ENCODE measurements at places on chromosomes 6 and 20.

DNA sequence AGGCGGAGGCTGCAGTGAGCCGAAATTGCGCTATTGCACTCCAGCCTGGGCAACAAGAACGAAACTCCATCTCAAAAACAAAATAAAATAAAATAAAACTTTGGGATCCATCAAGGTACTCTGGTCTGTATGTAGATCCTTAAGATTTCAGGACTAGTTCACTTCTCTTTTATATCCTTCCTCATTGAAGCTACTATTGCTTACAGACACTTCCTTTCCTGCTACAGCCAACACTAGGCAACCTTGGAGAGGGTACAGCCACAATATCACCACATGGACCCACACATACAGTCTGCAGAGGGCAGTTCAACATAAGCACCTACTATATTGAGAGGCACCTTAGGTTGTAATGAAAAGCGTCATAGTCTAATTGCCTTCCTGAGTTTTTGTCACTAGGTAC, 113.3 kb downstream of the ATXN1 start:
- no peak for DNase-seq

- no peak for DNase-seq
Observed at GRCh38 chr6:166708460-166708859, 81.4 kb upstream of the RPS6KA2 start.

DNA sequence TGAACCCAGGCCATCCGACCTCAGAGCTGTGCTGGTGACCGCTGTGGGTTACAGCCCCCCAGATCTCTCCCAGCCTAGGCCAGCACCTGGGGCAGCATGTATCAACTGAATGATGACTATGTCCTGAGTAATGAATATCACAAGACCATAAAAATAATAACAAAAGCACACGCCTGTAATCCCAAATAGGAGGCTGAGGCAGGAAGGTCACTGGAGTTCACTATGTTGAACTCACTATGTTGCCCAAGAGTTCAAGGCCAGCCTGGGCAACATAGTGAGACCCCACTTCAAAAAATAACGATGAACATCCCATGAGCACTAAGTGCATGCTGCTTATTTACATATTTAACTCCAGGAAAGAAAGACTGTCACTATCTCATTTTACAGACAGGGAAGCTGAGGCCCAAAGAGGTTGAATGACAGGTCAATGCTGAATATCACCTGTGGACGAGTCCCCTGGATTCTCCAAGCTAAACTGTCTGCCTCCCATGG, 92.3 kb downstream of the NFATC2 start:
- no peak for DNase-seq

DNA sequence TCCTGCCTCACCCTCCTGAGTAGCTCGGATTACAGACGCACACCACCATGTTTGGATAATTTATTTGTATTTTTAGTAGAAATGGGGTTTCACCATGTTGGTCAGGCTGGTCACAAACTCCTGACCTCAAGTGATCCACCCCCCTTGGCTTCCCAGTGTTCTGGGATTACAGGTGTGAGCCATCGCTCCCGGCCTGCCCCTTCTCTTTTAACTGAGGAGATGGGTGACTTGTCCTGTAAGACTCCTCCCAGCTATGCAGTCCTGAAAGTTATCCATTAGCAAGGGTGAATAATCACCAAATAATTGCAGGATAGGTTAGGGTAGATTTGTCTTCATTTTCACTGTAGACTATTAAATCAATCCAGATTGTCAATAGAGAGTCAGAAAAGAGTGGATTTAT, 40.5 kb upstream of the JARID2 start:
- no peak for DNase-seq

DNA sequence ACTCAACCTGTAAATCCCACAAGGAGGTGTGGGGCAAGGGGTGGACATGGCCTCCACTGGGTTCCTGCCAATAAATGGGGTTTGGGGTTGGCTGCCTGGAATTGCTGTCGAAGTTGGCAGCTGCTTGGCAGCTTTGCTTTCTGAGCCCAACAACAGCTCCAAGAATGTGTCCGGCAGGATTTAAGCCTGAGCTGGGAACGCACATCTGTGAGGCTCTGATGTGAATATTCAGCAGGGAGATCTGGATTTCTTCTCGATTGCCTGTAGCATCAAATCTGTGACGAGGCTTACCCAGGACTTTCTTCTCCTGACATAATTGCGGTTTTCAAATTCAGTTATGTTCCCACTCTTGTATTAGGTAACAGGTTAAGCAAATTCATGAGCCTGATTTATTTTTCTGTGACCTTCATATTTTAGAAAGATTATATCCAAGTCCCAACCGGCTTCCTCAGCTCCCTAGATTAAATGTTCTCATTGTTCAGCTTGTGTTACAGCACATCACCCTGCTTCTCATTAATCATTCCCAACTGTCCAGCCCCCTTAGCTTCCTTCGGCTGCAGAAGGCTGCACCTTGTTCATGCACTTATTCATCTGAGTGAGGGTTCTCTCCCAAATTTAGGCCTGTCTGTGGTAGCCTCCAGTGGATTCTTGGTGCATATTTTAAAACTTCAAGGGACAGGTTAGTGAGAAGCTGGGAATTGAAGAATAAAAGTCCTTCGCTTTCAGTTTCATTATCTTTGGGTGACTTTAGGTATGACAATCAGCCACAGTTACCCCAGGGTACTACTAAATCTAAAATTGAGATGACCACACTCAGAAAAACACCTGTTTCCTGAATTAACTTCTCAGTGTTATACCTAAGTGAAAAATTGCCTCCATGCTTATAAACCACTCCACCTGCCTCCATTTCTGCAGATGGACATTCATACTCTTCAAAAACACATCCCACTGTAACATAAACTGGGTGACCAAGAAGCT, 310.0 kb downstream of the ESR1 start:
- no peak for DNase-seq

GRCh38 chr20:3227506-3227905, 11.5 kb downstream of the SLC4A11 start:
- DNase-seq = no peak

GRCh38 chr6:37285861-37286311, 27.9 kb upstream of the TMEM217 start:
- peak; percentile 3 for DNase-seq

Data from stimulated activated CD4-positive, alpha-beta T cell treated with anti-CD3 and anti-CD28 coated beads, Interleukin-4, amount 100 ng/mL, for 1 hour (primary cell).